ENCODE measurements at places on chromosomes 3 and 15.

DNA sequence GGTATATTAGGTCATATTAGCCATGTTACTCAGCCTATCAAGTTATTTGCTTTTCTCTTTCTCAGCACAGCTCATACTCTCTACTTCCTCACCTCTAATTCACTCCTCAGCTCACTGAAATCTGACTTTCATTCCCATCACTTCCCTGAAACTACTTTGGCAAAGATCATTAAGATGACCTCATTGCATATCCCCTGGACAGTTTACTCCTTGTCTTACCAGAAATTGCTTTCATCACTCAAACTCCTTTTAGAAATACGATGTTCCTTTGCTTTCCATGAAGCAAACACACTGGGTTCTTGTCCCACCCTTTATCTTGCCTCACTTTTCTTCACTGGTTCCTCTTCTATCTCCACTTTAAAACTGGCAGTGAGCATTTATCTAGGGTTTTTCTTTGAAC, 354.4 kb downstream of the TUSC7 start:
- DNase-seq: no peak

- DNase-seq: no peak
Observed at GRCh38 chr3:189304465-189305351, 132.9 kb downstream of the TPRG1 start.

GRCh38 chr3:6994081-6994668, 133.3 kb downstream of the GRM7 start:
- DNase-seq: no peak

DNA sequence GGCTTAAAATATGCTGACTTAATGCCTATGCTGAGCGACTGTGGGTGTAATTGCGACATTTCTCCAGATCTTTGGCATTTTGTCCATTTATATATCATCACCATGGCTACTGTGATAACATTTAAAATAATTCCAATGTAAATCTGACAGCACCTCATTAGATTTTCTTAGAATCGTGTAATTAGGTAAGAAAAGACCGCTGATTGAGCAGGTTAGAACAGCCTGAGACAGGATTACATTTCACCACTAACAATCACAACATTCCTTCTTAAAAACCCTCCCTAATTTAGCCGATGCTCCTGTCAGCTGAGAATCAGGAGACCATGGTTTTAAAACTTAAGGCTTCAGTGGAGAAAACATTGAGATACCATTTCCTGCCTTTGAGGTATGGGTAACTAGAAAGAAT, 455.3 kb upstream of the PDZRN3 start:
- DNase-seq: no peak

GRCh38 chr3:168191856-168192255, 96.1 kb upstream of the GOLIM4 start:
- DNase-seq: no peak

DNA sequence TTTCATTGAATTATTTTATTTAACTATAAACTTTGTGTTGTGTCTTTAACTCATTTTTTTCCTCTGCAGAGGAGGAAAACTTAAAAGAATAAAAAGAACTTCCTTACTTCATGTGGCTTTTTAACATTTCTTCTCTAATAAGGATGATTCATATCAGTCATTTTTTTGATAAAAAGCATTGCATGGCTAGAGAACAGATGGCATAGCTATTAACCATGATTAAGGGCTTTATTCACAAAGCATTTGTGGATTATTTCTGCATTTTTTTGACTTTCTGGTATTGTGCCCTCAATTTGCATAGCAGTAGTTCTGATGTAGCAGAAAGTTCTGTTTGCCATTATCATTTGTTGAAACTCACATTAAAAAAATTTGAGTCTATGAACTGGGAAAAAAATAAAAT, 540.8 kb downstream of the SI start:
- DNase-seq: no peak

DNA sequence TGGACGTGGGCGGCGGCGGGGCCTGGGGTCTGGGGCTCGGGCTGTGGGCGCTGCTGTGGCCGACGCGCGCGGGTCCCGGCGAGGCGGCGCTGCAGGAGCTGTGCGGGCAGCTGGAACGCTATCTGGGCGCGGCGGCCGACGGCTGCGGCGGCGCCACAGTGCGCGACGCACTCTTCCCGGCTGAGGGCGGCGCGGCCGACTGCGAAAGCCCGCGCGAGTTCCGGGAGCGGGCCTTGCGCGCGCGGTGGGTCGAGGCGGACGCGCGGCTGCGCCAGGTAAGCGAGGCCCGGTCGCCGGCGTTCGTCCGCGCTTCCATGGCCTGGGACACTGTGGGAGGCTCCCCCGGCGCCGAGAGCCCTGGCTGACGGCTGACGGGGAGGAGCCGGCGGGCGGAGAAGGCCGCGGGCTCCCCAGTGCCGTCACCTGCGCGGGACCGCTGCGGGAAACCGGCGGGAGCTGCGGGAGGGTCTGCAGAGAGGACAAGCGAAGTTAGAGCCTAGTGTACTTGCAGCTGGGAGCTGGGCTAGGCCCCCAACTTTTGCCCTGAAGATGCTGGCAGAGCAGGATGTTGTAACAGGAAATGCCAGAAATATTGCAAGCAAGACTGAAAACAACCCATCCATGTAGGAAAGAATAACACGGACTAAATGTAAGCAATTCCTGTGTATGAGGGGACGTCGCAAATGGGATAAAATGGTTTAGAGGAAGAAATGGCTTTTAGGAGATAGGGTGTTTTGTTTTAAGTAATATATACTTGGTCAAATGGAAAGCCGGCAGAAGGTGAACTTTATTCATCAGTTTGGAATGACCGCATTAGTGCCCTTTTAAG, 847 bp downstream of the WHAMM start:
- DNase-seq: no peak

GRCh38 chr15:88252441-88252840, 4.1 kb downstream of the NTRK3 start:
- DNase-seq: no peak

DNA sequence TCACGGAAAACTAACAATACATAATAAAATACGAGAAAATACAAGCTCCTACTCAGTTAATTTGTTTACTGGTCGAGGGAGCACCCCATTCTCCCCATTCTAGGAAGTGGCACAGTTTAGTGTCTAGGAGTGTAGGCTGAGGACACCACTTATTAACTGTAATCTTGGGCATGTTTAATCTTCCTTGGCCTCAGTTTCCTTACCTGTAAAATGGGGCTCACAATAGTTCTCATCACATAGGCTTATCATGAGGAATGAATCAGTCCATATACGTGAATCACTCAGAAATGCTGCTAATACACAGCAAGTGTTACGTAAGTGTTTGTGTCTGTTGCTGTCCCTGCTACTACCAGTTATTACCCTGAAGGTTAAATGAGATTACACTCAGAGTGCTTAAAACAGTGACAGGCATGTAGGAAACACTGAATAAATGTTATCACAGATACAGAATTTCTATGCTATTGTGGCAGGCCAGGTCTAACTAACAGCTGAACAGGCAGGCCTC, 210.2 kb downstream of the OSBPL10 start:
- no peak for DNase-seq

- DNase-seq: no peak
Observed at GRCh38 chr15:39776068-39776467, 6.6 kb downstream of the FSIP1 start.

DNA sequence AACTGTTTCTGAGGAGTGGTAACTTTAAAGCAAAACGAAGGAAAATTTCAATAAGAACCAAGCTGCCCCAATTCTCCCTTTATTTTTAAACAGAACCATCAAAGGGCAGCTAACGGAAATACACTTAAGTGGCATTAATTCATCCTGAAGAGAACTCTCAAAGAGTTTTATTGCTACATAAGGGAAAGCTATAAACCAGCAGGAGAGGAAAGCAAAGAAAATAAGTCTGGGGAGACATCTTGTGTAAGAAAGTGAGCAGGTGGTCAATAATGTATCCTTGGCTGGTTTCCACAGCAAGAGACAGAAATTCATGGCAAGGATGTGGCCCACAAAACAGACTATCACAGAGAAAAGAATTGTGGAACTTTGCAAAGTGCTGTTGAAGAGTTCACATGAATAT, 40.0 kb upstream of the CMSS1 start:
- DNase-seq: no peak

DNA sequence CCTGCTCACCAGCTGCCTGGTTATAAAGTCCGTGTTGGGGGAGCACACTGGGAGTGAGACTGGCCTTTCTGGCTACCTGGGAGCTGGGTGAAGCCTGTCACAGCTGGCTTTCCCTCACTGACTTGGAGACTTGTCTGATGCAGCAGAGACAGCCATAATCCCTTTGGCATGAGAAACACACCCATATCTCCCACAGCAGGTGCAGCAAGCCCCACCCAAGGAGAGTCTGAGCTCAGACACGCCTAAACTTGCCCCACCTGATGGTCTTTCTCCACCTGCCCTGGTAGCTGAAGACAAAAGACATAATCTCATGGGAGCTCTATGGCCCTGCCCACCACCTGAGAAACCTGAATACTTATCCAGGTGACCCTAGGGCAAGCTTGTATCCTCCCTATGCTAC, 54.8 kb downstream of the NMD3 start:
- no peak for DNase-seq

DNA sequence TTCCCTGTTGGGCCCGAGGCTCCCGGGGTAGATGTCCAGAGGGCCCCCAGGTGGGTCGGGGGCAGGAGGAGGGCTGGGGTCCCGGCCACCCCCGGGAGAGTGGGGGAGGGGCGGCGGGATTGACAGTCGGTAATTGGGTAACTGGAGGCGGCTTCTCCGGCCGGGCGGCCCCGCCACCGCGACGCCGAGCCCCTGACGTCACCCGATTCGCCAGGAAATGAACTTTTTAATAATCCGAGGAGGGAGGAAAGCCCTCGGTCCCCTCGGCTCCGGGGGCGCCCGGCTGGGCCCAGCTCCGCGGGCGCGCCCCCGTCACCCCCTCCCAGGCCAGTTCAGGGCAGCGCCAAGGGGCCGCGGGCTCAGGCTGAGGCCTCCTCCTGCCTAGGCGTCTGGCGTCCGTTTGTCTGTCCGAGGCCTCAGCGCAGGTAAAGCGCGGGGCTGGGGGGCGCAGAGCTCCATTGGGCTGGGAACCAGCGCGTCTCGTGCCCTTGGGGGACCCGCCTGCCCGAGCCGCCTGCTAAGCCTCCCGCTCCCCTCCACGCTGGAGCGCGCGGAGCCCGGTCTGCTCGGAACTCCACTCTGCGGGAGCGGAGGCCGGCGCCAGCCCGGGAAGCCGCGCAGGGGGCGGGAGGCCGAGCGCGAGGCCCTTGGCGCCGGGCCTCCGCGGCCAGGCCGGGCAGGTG, 3.9 kb downstream of the GATA2 start:
- DNase-seq: peak; percentile 18

DNA sequence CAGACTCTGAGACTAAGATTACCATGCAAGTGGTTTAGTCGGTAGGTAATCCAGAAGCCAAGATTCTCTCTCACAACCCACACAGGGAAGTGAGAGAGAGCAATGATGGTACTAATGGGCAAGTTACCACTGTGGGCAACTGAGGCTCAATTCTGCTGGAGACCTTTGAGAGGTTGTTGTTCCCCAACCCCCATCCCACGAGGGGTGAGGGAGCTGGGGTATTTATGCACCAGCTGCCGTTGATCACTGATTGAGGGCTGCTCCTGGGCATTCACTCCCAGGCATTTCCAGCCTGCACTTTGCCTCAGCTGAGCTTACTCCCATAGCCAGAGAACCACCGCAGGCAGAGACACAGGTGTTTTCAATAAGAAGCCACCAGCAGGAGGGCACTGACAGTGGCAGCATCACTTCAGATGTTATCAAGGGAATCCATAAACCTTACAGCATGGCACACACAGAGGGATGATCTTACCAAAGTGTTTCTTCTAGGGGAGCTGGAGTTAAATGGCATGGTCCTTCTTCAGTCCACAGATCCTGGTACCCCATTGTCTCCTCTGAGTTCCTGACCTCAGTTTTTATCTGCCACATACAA, 15.0 kb upstream of the CCDC174 start:
- no peak for DNase-seq

- DNase-seq: no peak
Observed at GRCh38 chr3:125300416-125300815, 74.7 kb downstream of the ZNF148 start.

GRCh38 chr3:137554242-137554641, 209.9 kb upstream of the SOX14 start:
- DNase-seq: no peak

- DNase-seq: no peak
Observed at GRCh38 chr15:65595960-65596359, 15.0 kb downstream of the INTS14 start.

DNA sequence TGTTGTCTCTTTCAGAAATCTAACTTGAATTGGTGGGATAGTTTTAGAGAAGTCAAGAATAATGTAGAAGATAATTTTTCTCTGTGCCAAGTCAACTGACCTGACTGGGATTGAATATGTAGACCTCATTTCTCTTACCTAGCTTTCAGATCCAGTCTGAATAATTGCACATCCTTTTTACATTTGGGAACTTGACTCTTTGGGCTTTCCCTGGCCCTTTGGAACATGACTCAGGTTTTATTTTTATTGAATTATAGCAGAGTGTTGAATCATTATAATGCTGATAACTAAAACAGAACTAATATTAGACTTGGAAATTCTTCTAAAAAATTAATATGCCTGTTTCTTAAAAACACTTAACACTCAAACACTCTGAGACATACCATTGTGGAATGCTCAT, 76.5 kb downstream of the PFN2 start:
- DNase-seq: no peak

- DNase-seq: peak; percentile 33
Observed at GRCh38 chr15:99564221-99565048, 1.3 kb upstream of the MEF2A start.

DNA sequence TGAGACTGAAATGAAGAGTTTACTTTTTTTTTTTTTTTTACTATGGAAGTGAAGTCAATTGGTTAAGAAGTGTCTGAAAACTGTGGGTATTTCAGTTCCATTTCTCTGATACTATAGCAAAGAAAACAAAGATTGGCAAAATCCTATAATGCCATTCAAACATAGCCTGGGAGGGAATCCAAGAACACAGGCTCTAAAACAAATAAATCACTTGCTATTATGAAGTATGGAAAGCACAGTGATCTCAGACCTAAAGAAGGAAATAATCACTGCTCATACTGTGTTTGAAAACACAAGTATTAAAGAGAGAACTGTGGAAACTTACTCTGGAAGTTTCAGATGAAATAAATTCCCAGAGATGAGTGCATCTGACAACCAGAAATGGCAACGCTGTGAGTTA, 12.0 kb downstream of the SAMMSON start:
- no peak for DNase-seq

- no peak for DNase-seq
Observed at GRCh38 chr3:56137415-56137814, 330.9 kb downstream of the ERC2 start.
